Suprapubic skin (tissue), 4 donors: ENCODE measurements at places on chromosomes 1 and 21.

DNA sequence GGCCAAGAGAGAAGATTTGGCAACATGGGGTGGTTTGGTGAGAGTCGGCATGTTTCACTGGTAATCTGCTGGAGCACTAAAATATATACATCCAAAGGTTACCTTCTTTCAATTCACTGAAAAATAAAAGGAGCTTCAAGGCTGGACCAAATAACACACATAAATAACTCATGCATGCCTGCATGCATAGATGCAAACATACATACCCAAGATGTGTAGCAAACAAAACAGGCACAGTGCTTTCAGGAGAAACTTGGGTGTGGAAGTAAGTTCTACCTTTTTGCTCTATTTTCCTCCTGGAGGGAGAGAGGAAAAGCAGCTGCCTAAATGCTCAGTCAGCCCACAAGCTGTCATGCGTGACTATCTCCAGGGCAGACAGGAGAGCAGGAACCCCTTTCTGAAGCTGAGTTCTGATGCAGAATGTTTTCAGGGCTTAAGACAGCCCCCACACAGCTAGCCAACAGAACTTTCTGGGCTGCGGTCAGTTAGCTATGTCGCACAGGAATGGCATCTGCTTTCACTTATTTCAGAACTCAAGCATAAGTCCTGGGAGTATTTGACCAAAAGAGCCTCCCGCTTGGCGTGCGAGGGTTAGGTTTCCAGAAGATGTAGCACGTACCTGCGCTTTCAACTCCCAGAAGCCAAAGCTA is 166.2 kb downstream of the TOMM20 start:
- DNase-seq: peak; percentile 74
- H3K36me3 ChIP-seq: no peaks in the 10 kb centered on the region
- H3K27me3 ChIP-seq: no peaks in the 10 kb centered on the region

DNA sequence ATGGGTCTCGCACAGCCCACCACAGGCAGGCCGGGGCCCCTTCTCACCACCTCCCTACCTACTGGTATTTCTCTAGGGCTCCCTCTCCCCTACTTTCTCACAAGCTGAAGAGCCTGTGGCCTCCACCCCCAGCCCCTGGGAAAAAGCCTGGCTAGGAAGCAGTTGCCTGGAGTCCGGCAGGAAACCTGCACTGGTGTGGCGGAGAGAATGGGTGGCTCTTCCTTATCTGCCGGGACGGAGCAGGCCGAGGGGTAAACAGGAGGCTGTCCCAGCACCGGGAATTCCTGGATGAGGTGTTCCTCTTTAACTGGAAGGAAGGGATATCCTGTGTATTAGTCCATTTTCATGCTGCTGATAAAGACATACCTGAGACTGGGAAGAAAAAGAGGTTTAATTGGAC is 125.8 kb downstream of the TLR5 start:
- H3K27ac ChIP-seq: no peak overlapping the region
- H3K36me3 ChIP-seq: no peaks in the 10 kb centered on the region
- no peaks in the 10 kb centered on the region for H3K27me3 ChIP-seq

DNA sequence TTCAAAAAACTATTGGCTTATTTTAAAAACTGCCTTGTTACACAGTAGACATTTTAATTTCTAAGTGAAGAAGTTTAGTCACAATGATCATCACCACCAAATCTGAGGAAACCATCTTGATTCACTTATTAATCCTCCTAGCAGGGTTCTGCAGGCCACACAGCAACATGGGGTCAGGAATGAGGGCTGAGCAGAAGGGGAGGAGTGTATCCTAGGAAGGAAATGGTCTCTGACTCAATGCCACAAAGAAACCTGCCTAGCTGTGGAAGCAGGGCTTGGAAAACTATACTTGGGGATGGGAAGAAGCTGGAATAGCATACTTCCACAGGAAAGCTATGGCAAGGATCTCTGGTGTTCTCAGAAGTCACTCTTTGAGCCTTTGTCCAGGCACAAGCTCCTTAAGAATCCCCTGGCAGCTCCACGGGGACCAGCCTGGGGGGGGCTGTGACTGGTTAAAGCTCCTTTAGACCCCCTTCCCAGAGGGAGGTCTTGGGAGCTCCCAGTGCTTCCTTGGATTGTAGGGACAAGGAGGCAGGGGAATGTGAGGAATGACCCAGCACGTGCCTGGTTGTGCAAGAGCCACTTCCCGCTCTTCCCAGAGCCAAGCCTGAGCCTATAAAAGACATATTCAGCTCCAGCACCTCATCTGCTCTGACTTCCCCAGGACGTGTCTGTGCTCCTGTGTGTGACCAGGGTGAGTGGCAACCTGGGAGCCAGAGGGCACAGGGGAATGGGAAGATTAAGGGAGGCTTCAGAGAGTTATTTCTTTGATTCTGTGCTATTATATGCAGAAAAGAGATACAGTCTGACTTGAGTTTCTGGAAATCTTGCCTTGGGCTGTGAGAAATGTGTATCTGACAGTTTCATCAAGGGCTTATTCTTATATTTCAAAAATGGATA is at the start of gene LCE2A:
LCE2A (plus strand) TSS at position 645 of the 900 bp plus-strand sequence. CDS start 557 bp downstream, outside the sequence.
- H3K27ac ChIP-seq: no peak within 1 kb of the TSS
- H3K36me3 ChIP-seq: no peaks in the 10 kb centered on the region
- no peak for DNase-seq

DNA sequence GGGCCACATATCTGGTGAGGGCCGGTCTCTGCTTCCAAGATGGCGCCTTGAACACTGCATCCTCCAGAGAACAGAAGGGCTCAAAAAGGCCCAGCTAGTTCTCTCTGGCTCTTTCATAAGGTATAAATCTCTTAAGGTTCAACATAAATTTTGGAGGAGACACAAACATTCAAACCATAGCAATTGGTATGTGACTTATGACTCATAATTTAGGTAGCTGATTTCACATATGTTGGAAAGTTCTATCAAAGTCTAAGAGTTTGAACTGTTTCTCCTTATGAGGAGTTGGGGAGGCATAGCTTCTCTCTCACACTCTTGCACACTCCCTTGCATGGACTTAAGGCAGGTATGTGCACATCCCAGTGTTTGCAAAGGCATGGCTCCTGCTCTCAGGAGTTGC is 5.1 kb upstream of the FYB2 start:
- no peaks in the 10 kb centered on the region for H3K36me3 ChIP-seq
- no peak overlapping the region for H3K27ac ChIP-seq
- no peak overlapping the region for H3K4me3 ChIP-seq
- DNase-seq: no peak

DNA sequence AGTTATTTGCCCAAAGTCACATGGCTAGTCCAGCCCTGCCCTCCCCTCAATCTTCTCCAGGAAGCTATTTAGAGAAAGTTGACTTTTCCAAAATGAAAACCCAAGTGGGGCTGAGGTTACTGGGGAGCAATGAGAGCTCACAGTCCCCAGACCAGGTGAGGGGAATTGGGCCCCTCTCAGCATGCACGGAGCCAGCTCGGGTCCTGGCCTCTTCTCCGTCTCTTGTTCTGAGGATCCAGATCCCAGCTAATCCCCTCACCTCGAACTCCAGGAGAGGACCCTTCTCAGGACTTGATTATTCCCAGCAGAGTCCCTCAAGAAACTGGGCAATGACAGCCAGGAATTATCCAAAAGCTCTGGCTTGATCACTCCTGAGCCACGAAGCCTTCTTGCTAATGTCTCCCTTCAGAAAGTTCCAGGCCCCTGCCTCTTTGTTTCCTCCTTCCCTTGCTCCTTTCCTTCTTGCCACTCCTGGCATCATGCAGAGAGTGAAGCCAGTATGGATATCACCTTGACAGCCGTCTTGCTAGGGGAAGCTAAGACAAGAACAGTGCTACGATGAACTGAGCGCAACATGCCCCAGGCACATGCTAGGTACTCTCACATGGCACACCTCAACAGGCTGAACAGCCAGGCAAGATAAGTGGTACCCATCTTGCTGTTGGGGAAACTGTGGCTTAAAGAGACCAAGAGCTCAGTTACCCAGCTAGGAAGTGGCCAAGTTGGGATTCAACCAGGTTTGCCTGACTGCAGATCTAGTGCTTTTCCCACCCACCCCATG is 51.9 kb downstream of the KLHDC7A start:
- peak; percentile 31 for DNase-seq
- no peak overlapping the region for H3K27ac ChIP-seq
- H3K27me3 ChIP-seq: peaks cover 29% of the 10 kb centered on the region
- peaks cover 4% of the 10 kb centered on the region for H3K4me1 ChIP-seq
- H3K4me3 ChIP-seq: no peak overlapping the region
- H3K36me3 ChIP-seq: no peaks in the 10 kb centered on the region

DNA sequence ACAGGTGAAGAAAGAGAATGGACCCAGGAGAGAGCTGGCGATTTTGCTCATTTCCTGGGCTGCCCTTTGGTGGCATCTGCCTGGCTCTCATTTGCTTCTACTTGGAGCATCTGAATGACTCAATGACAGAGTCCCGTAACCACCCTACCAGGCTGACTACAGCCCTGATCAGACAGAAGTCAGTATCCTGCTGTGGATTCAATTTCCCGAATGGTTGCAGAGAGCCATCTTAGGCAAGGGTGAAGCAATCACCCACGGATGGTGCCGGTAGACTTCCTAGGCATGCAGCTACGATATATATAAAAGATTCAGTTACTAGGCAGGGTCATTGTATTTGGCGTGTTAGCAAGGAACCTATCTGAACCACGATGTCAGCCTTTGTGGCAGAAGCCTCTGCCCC is 10.2 kb downstream of the AJAP1 start:
- no peak overlapping the region for H3K27ac ChIP-seq
- H3K4me3 ChIP-seq: no peak overlapping the region
- no peaks in the 10 kb centered on the region for H3K36me3 ChIP-seq
- H3K4me1 ChIP-seq: no peaks in the 10 kb centered on the region

GRCh38 chr21:36803816-36804439 is 105.0 kb downstream of the SIM2 start:
- no peak for DNase-seq

DNA sequence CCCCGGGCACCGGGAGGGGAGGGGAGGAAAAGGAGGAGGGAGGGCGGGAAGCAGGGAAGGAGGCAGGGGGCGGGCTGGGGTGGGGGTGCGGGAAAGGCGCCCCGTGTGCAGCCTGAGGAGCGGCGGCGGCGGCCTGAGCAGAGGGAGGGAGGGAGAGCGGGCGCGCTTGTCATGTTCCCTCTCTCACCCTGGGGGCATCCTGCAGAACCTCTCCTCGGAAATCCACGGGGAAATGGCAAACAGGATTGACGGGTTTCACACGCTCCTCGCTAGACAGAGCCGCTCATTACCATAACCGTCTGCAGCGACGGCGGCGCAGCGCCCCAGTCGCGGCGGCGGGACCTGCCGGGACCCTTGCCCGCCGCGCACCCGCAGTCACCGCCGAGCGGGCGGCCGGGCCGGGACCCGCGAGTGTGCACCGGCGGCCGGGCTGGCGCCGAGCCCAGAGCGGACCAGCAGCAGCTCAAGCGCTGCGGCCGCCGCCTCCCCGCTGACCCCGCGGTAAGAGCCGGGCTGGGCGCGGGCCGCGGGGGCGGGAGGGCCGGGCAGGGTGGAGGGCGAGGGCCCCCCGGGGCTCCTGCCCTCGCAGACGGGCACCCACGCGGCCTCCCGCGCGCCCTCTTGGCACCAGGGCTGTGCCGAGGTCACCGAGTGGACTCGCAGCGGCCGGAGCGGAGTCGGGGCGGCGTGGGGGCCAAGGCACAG is at the start of gene SERTAD4:
SERTAD4 (plus strand) TSS at position 286 of the 705 bp plus-strand sequence. CDS start 5,165 bp downstream, outside the sequence.
- peaks cover 51% of the 10 kb centered on the region for H3K4me1 ChIP-seq
- peak within 1 kb of the TSS; percentile 91 for H3K4me3 ChIP-seq
- peaks cover 7% of the 10 kb centered on the region for H3K27me3 ChIP-seq
- H3K27ac ChIP-seq: peak within 1 kb of the TSS; percentile 93

GRCh38 chr1:95117207-95118066 is at the start of gene TLCD4:
Gene TLCD4, plus strand, starts transcription at chr1:95117355. Its CDS starts 26,547 bp downstream, at chr1:95143902.
- H3K4me3 ChIP-seq: peak within 1 kb of the TSS; percentile 77
- no peaks in the 10 kb centered on the region for H3K36me3 ChIP-seq
- peak; percentile 63 for DNase-seq
- H3K27ac ChIP-seq: peak within 1 kb of the TSS; percentile 2
- peaks cover 7% of the 10 kb centered on the region for H3K4me1 ChIP-seq

DNA sequence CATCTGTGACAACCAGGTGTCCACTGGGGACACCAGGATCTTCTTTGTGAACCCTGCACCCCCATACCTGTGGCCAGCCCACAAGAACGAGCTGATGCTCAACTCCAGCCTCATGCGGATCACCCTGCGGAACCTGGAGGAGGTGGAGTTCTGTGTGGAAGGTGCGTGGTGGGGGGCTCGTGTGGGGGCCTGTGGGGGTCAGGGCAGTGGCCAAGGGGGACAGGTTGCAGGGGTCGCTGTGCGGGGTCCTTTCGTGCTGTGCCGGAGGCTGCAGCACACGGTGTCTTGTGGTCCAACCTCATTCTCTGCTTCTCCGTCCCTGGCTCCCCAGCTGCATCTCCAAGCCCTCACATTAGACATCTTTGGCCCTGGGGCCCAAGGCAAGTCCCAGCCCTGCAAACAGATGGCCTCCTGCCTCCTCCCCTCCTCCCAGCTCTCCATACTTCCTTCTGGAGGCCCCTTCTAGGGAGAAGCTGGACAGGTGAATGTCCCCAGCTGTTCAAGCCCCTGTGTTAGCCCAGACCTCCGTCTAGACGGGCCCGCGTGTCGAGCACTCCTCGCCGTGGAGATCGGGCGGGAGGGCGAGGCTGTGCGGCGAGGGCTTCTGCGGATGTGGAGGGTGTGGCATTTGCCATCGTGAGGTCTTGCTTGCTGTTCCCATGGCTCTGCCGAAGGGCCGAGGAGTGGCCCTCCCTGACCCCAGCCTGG is 2.5 kb downstream of the AGRN start:
- H3K36me3 ChIP-seq: no peaks in the 10 kb centered on the region
- H3K4me3 ChIP-seq: no peak overlapping the region
- H3K27ac ChIP-seq: no peak overlapping the region
- H3K4me1 ChIP-seq: peaks cover 68% of the 10 kb centered on the region
- DNase-seq: no peak
- H3K27me3 ChIP-seq: no peaks in the 10 kb centered on the region

GRCh38 chr1:204087893-204088528 is 15.1 kb downstream of the SOX13 start:
- H3K4me3 ChIP-seq: peak overlapping the region; percentile 26
- no peaks in the 10 kb centered on the region for H3K27me3 ChIP-seq
- H3K36me3 ChIP-seq: no peaks in the 10 kb centered on the region

- peaks cover 32% of the 10 kb centered on the region for H3K27me3 ChIP-seq
- no peak overlapping the region for H3K4me3 ChIP-seq
- no peak for DNase-seq
- H3K36me3 ChIP-seq: no peaks in the 10 kb centered on the region
Observed at GRCh38 chr1:167500283-167500860, 18.0 kb downstream of the CD247 start.

GRCh38 chr1:202037706-202038296 is 27.4 kb downstream of the ELF3 start:
- H3K4me3 ChIP-seq: no peak overlapping the region
- H3K4me1 ChIP-seq: peaks cover 17% of the 10 kb centered on the region
- H3K27me3 ChIP-seq: no peaks in the 10 kb centered on the region
- no peak for DNase-seq
- H3K36me3 ChIP-seq: no peaks in the 10 kb centered on the region
- H3K27ac ChIP-seq: no peak overlapping the region

DNA sequence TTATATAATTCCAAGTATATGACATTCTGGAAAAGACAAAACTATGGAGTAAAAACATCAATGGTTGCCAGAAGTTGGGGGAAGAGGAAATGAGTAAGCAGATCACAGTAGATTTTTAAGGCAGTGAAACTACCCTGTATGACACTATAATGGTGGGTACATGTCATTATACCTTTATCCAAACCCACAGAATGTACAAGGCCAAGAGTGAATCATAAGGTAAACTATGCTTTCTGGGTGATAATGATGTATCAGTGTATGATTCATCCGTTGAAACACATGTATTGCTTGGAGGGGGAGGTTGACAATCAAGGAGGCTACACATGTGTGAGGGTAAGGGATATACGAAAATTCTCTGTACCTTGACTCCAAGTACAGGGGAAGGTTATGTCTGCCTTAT is 862.7 kb downstream of the PLA2G4A start:
- H3K4me3 ChIP-seq: no peak overlapping the region
- no peaks in the 10 kb centered on the region for H3K27me3 ChIP-seq
- no peaks in the 10 kb centered on the region for H3K36me3 ChIP-seq
- no peak overlapping the region for H3K27ac ChIP-seq
- H3K4me1 ChIP-seq: no peaks in the 10 kb centered on the region
